ENCODE measurements at places on chromosomes 16 and 17.

- DNase-seq = no peak
Observed at GRCh38 chr17:17426184-17426583, 50.6 kb upstream of the MED9 start.

- no peak for DNase-seq
Observed at GRCh38 chr17:40552806-40553693, 12.2 kb downstream of the CCR7 start.

- DNase-seq = peak; percentile 49
Observed at GRCh38 chr17:78717431-78717980, 64.6 kb downstream of the CYTH1 start.

DNA sequence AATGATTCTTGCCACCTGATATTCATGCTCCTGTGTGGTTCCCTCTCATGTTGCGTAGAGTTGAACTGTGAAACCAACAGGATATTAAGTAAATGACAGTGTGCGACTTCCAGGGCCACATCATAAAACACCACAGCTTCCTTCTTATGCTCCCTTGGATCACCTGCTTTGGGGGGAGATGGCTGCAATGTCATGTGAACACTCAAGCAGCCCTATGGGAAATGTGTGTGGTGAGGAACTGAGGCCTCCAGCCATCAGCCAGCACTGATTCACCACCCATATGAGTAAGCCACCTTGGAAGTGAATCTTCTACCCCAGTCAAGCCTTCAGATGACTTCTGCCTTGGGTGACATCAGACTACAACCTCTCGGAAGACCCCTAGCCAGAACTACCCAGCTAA, 427.5 kb downstream of the UTP18 start:
- DNase-seq = no peak

DNA sequence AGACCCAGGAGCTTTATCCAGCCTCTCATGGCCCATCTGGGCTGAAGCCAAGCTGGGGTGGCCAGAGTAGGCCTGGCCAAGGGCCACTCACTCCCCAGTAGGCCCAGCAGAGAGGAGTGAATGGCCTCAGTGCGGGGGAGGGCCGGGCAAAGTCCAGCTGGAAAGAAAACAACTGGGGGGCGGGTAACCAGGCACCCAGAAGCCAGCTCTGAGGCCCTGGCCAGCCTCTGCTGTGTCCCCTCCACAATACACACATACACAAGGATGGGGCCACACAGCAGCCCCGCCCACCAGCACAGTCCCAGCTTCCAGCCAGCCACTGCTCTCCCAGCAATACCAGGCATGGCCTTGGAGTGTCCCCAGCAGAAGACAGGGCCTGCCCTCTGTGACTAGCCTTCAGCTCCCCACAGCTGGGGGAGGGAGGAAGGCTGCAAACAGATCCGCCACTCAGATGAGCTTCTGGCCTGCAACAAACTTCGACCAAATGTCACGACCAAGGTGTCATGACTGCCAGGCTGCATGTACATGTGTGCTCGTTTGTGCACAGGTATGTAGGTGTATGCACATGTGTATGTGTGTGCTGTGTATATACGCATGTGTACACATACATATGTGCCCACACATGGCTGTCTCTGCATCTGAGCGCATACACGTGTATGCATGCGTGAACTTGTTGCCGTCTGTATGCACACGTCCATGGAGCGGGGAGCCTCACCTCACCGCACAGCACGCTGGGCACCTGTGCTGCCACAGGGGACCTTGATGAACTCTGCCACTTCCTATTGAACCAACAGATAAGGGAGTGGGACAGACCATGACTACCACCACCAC, 5.0 kb downstream of the CARHSP1 start:
- DNase-seq = no peak

DNA sequence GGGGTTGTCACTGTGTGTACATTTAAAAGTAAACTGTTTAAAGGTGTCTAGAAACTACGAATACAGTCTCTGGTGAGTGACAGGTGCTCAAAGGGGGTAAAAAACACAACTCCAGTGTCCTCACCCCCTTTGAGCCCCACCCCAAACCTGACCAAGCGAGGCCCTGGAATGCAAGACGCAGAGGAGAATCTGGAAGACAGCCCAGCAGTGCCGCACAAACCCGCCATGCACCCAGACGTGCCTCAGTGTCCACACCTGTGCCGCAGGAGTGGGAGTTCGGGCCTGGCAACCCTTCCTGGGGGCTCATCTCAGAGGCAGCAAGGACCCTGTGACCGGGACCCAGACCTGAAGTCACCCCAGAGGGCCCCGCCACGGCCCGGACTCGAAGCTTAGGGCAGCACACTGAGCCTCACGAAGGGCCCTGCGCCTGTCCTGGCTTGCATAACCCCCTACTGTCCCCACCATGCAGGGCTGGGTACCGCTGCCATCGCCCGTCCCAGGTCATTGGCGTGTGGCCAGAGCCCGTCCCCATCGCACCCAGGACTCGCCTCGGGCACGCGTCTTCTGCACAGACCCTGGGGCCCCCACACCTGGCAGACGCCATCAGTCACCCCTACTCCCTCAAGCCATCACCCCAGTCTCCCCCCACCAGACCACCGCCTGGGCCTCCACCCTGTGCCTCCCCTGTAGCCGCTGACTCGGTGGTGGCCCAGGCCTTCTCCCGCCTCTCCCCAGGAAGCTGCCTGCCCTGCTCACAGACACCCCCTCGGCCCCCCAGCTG, 33.0 kb upstream of the ZC3H18 start:
- no peak for DNase-seq

GRCh38 chr16:69187446-69188235, 677 bp downstream of the SNTB2 start:
- DNase-seq = no peak

- DNase-seq = no peak
Observed at GRCh38 chr17:68657576-68657975, 56.4 kb upstream of the FAM20A start.

DNA sequence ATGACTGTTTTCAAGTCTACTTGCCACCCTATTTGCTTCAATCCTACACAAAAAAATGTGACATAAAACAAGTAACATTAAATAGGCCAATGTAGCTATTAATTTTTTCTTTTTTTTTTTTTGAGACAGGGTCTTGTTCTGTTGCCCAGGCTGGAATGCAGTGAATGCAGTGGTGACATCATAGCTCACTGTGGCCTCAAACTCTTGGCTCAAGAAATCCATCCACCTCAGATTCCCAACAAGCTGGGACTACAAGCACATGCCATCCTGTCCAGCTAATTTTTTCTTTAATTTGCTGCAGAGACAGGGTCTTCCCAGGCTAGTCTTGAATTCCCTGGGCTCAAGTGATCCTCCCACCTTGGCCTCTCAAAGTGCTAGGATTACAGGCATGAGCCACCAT, 29.4 kb downstream of the ANKFY1 start:
- DNase-seq = no peak

- DNase-seq = no peak
Observed at GRCh38 chr16:57694231-57694724, 328 bp upstream of the DRC7 start.

DNA sequence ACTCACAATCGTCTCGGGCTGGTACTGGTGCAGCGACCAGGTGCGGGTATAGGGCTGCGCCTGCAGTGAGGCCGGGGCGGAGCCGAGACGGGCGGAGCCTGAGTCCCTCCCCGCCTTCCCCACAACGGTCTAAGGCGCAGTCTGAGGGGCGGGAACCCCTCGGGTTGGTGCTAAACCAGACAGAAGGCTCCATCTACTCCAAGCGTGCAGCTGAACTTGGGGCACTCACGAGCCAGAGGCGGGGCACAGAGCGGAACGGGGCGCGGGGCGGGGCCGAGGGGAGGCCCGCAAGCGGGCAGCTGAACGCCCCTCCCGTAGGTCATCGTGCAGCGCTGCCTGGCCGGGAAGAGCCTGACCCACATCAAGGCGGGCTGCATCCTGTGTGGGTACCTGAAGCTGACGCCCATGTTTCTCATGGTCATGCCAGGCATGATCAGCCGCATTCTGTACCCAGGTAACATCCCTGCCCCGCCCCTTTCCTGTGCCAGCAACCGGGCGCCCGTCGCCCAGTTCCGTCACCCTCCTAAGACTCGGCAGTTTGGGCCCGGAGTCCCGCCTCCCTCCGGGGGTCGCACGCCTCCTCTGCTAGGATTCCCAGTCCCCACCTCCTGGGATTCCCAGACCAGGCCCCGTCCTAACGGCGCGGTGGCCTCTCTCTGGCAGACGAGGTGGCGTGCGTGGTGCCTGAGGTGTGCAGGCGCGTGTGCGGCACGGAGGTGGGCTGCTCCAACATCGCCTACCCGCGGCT, 5.0 kb downstream of the SLC5A2 start:
- no peak for DNase-seq

DNA sequence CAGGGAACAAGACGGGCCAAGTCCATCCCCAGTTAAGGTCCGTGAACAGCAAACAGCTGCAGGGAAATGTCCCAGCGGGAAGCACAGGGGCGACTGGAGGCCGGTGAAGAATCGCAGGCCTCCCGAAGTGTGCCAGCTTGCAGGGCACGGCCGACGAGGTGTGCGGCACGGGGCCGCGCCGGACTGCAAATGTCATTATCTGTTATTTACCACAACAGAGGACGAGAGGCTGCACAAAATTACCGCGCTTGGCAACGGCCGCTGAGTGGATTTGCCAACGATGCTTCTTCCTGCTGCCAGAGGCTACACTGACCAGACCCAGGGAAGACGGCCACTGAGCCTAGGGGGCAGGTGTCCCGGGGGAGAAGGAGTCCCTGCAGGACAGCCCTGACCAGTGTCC, 53.1 kb downstream of the RPH3AL start:
- DNase-seq = no peak

- no peak for DNase-seq
Observed at GRCh38 chr17:27952366-27952765, 59.2 kb upstream of the LYRM9 start.

DNA sequence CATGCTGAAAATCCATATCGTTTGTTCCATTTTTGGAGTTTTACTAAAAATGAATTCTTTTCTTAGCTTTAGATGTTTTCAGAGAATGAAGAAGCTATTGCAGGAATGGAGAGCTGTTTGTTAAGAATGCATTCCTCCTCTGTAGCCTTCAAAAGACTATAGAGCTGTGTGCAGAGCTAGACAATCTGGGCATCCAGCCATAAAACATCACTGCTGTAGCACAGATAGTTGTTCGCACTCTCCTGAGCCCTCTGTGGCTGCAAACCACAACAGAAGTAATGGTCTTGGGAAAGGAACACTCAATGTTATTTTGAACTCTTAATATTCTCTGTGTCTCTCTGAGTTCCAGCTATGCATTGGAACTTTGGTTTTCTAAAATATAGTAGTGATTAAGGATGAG, 4.9 kb downstream of the TNRC6C start:
- peak; percentile 7 for DNase-seq

DNA sequence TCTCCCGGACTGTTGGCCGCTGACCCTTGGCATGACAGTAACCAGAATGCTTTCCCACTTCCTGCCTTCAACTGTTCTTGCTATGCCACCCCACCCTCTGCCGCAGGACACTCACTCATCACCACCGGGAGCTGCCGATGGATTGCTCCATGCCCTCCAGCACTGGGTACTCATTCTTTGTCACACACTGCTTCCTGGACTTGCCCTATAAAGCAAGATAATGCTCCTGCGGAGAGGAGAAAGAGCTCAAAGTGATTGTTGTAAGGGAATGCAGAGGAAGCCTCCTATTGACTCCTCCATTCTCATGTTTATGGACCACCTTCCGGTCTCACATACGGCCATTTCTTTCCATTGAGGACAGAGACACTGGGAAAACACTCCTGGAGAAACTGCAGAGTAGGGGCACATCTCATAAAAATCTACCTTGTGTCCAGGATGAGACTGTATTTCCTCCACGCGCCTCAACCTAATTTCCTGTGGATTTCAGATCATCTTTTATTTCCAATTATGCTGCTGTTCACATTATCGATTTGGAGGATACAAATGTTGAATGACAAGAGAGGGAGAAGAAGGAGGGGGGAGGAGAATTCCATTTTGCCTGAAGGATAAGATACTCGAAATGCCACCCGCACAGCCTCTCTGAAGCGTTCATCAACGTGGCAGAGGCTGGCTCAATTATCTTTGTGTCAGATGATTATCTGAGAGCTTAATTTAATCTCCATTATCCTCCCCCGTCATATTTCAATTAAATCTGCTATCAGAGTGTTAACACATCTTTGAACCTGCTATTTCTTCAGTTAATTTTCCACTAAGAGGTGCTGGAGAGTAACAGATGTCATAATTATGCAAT, 486.1 kb upstream of the SALL1 start:
- DNase-seq = no peak

DNA sequence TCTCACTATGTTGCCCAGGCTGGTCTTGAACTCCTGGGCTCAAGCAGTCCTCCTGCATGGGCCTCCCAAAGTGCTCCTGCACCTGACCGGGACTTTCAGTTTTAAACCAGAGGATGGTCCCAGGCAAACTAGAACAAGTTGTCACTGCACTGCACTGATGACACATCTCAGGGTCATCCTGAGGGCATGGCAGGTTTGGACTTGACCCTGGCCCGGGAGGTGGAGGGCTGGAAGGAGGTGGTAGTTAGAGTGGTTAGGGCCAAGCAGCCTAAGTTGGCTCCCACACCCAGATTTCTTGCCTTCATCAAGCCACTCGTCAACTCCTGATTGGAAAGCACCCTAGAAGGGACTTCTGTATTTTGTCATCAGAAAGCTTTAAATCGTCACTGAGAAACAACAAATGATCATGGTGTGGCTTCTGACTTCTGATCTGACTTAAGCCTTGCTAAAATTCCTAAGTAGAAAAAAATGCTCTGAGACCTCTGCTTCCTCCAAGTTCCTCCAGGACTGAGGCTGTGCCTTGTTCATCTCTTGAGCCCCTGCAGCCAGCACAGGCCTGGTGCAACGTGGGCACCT, 43.5 kb downstream of the EMP2 start:
- DNase-seq = no peak

- DNase-seq = no peak
Observed at GRCh38 chr16:31025339-31025738, 8.0 kb upstream of the STX4 start.

DNA sequence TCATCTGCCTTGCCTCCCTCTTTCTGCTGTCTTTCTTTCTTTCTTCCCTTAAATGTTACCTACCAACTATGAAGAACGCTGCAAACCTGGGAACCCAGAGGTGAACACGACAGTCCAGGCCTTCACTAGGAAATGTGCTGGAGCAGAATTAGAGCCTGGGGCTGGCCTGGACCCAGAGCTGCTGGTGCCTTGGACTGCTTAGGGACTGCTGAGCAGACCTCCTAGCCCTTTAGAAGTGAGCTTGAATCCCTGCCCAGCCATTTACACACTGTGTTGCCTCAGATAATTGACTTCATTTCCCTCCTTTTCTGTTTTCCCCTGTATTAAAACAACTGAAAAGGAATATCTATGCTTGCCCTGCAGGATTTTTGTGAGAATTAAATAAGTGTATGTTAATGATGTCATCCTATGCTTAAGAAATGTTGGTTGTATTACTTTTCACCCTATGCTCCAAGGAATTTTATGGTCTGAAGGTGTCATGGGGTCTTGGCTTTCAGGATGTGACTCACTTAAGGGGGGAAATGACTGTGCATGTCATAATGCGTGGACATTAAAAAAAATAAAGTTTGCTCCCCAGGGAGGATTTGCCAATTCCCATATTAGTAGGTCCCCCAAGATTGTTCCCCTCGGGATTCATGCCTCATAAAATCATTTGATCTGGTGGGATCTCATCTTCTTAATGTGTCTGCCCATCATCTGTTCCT, 11.5 kb downstream of the CDH13 start:
- DNase-seq = no peak

All from NCI-H2029 treated with DMSO at 0.1 percent for 48 hours (cell line).